Testis (tissue), 5 donors: ENCODE measurements at places on chromosomes 3 and 15. TPM values are rescaled to one million over a fixed set of nuclear protein-coding genes. Genes with fewer than 3 reads are reported as not detected.

Gene TRPM1
- total RNA-seq, result 3.6 TPM

Gene UROC1
- 0.25 TPM for total RNA-seq

Gene PLA2G4B
- 16.4 TPM for total RNA-seq

Gene USP8
- 81.7 TPM for total RNA-seq

Gene SNAP23
- total RNA-seq, result 99.4 TPM

Gene STRC
- total RNA-seq, result 10.1 TPM

Gene SERINC4
- total RNA-seq, result 11.7 TPM

Gene OR5K2
- not detected for total RNA-seq

Gene TYRO3
- total RNA-seq, result 156 TPM

Gene KNG1
- total RNA-seq, result 0.31 TPM

Gene XIRP1
- 0.37 TPM for total RNA-seq

DNA sequence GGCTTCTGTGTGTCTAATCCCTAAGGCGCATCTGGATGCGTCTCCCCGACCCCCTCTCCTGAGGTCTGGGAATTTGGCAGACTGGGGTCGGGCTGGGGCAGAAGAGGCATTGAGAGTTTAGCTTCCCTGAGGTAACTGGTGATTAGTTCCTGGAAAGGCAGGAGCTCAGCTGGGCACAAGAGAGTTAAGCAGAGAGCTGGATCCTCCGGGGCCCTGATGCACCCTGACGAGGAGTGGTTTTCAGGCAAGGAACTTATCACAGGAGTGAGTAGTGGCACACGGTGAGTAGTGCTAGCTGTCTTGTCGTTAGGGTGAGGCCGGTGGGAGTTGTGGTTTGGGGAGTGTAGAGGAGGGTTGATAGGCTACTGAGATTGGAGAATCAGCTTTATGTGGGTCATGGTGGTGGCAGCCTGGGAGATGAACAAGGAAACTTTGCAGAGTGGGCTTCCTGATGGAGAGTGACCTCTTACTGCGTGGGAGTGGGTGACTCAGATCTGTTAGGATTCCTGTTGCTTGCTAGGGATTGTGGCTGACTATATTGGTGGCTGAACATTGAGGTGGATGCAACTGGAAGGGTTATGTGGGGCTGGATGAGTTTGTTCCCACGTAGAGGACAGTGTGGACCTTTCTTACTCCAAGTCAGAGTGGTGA, 897 bp downstream of the RAD54L2 start:
- DNase-seq, result peak; percentile 48

DNA sequence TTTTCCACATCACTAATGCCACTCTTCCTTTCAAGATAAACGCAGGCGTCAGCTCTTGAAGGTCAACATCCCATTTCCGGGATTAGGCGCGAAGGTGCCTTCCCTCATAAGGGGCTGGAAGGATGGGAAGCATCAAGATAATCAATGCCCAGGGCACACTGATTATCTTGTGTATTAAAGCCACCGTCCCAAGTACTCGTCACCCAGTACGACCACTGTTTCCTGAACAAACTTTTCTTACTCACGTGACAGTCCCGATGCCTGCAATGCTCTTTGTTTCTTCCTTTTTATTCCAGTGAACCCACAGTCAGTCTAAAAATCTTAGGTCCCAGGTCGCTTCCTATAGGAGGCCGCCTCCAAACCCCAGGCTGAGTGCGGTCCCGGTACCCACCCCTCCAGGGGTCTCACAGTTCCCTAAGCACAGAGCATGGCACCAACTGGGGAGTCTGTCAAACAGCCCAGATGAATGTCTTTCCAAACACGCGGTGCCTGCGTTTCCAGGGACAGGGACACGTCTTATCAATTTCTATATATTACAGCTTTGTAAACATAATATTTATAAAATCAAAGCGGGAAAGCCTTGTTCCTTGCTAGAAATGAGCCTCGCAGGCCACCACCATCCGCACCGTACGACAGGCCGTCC, 589 bp downstream of the ANAPC13 start:
- DNase-seq, result no peak

- no peak for DNase-seq
Observed at GRCh38 chr3:196749125-196749524, 9.5 kb downstream of the PAK2 start.

GRCh38 chr3:174538151-174538550, 321.0 kb upstream of the NAALADL2 start:
- DNase-seq, result no peak

DNA sequence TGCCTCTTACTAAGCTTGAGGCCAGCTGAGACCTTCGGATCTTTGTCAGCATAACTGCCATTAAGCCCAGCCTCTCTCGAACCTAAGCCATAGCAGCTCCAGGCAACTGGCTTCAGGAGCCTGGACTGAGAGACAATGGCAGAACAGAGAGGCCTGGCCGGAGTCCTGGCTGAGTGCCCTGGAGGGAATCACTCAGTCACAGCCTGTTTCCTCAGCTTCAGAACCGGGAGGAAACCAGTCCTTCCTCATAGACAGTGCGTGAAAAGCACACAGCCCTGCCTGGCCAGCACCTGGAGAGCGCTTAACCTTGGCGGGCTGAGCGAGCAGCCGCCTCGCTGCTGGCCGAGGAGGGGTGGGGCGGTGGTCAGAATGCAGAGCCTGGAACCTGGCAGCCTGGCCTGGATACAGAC, 21.6 kb downstream of the RNU5B-1 start:
- peak; percentile 43 for DNase-seq

DNA sequence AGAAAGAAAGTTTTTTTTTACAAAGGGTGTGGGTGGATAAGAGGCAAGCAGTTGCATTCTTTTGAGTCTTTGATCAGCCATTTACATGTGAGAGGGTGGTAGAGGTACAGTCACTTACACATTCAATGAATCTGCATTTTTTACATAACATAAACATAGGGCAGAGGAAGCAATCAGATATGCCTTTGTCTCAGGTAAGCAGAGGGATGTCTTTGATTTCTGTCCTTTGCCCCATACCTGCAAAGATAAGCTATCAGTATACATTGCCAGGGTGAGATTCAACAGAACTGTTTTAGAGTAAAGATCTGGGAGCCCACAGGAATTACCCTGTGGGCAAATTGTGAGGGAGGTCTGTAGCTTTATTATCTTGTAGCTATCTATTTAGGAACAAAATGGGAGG, 5.4 kb upstream of the PPP1R2 start:
- DNase-seq, result no peak

DNA sequence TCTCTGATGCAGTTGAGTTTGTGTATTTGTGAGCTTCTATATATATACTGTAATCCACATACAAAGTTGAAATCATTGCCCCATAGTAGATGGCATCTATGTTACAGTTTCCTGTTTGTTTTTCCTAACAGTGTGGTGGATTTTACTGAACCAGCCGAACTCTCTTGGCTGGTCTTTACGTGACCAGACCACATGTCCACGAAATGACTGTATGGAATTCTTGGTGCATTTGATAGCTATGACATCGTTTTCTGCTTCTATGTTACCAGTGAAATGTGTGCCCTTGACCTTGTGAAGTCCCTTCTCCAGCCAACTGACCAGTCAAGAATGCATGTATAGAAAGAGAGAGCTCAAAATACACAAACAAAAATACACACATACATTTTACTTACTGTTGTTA, 1.8 kb downstream of the KCNMB2 start:
- no peak for DNase-seq

DNA sequence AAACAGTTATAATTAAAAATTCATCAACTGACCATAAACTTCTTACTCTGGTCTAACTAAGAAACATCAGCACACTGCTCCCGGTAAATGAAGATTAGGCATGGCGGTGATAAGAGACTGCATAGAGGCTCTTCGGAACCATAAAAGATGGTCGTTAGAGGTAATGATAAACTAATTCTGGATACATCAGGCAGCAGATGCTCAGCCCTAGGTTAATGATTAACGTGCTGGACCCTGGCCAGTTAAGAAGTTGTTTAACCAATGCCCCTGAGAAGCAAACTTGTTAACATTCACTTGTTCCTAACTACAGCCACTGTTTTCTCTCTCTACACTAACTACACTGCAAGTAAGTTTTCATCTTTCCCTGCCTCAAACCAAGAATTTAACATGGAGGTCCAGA, 111.5 kb downstream of the PDZRN3 start:
- DNase-seq, result no peak

DNA sequence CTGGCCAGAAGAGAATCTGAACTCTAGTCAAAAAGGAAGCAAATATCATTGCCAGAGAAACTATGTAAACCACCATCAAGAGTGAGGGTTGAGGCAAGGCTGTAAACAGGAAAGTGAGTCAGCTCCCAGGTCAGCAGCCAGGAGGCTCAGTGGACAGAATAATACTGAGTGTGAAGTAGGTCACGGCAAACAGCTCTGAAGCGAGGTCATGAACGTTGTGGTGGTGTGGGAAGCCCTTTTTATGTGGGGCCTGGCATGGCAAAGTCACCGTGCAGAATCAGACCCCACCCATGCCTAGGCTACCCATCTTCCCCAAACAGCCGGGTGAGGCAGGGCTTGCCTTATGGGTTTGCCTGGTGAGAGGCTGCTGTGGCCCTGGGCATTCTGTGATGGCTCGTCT, 43.9 kb downstream of the THBS1 start:
- DNase-seq, result no peak

DNA sequence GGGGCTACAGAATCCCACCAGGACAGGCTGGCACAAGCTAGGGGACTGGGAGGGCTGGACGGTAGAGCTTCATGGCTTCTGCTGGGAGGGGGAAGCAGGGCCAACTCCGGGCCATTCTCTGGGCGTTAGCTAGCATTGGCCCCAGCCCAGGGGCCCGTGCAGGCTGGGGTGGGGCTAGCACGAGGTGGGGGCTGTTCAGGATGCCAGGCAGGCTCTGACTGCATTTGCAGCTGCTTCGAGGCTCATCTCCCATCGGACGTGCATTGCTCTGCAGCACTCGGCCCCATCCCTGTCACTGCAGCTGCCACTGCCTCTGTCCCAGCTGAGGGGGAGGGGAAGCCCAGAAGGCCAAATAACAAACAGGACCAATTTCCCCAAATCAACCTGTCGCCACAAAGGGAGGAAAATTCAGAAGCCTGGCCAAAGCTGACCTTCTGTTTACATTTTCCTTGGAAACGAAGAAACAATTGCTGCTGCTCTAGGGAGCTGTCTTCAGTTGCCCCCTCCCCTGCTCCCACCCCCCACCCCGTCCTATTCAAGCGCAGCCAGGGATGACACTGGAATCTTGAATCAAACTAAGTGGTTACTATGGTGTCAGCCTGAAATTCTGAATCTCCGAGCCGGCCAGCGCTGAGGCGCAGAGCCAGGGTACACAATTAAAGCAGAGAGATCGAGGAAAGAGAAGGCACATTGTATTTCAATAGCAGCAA, 138.8 kb upstream of the PRR20G start:
- peak; percentile 5 for DNase-seq

DNA sequence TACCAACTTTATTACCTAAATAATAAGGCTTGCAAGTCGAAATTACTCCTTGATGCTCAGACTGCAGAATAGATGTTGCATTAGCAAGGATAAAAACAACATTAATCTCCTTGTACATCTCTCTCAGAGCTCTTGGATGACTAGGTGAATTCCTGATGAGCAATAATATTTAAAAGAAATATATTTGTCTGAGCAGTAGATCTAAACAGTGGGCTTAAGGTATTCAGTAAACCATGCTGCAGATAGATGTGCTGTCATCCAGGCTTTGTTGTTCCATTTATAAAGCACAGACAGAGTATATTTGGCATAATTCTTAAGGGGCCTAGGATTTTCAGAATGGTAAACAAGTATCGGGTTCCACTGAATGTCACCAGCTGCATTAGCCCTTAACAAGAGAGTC, 257.1 kb downstream of the TUSC7 start:
- no peak for DNase-seq

GRCh38 chr3:69560116-69560515, 174.2 kb upstream of the FRMD4B start:
- no peak for DNase-seq

DNA sequence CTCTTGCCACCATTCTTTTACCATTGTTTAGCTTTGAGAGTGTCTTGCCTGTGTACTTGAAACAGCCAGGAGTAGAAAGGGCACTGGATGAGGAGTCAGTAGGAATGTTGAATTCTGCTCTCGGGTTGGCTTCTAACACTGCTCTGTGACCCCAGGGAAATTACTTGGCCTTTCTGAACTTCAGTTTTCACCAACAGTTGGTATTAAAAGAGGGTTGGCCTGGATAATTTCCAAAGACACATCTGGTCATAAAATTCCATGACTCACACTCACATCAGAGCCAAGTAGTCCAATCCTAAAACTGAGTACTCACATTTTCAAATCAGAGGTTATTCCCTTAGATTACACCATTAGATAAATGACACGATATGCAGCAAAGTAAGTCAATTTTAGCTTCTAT, 141.6 kb downstream of the ECT2 start:
- DNase-seq, result no peak

DNA sequence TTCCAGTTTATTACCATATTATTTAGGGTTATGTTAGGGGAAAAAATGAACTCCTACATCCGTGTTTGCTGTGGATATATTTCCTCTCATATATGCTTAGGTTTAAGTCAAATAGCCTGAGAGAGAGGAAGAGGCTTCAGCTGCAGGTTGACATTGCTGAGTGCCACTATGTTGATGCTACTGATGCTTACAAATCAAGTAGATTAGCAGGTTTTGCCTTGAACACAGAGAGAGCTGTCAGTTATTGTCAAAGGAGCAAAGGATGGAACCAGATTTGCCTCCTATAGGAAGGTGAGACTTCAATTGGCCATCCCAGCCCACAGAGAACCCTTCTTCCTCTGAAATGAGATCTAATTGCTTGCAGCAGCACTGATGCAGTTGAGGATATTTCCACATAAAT, 339.2 kb downstream of the CADM2 start:
- DNase-seq, result no peak

DNA sequence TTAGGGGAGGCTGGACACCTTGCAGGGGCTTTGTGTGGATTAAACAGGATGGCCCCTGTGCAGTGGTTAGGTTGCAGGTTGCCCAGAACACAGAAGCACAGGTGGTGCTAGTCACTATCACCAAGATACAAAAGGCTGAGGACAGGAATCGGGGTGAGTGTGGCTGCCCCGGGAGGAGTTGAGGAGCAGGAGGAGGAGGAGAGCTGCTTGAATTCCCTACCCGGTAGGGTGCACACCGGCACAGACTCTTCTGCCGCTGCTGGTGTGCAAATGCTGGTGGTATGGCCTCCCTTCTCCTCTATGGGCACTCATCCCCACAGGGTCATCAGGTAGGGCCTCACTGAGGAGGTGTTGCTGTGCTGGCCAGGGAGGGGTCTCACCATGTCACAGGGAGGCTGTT, 67.5 kb upstream of the SMAD6 start:
- no peak for DNase-seq

DNA sequence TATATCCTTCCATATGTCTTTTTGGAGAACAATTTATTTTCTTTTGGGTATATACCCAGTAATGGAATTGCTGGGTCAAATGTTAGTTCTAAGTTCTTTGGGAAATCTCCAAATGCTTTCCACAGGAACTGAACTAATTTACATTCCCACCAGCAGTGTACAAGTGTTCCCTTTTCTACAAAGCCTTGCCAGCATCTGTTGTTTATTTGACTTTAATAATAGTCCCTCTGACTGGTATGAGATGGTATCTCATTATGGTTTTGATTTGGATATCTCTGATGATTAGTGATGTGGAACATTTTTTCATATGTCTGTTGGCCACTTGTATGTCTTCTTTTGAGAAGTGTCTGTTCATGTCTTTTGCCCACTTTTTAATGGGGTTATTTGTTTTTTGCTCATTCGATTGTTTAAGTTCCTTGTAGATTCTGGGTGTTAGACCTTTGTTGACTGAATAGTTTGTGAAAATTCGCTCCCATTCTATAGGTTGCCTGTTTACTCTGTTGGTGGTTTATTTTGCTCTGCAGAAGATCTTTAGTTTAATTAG, 48.4 kb downstream of the TMEM45A start:
- DNase-seq, result no peak

- DNase-seq, result no peak
Observed at GRCh38 chr3:133459400-133459799, 59.5 kb downstream of the BFSP2 start.

GRCh38 chr15:89577776-89578115, 2.5 kb downstream of the TICRR start:
- no peak for DNase-seq
